NCI-H69 (cell line): ENCODE measurements at places on chromosomes 12 and 14.

GRCh38 chr14:33457617-33458016 is 493.3 kb downstream of the EGLN3 start:
- DNase-seq, result peak; percentile 22

- DNase-seq, result peak; percentile 72
Observed at GRCh38 chr12:63068857-63069442, 82.1 kb downstream of the AVPR1A start.

DNA sequence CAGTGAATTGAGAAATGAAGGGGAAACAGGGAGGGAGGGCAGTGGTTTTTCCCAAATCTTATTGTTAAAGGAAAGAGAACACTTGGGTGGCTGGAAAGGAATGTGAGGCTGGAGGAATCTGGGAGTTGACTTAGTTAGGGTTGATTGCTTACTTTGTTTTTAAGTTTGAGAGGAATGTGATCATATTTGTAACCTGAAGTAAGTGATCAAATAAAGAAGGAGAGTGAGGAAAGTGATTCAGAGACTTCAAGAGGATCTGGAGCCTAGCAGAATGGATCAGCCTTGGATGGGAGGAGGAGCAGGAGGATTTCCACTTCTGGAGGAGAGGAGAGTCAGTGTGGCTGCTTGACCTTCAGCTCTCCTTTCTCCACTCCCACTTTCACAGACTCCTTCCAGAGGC is 6.0 kb upstream of the LRP6 start:
- no peak for DNase-seq

- no peak for DNase-seq
Observed at GRCh38 chr12:95085612-95086011, 12.2 kb upstream of the NR2C1 start.

- DNase-seq, result no peak
Observed at GRCh38 chr12:45587877-45588533, 141.5 kb upstream of the ARID2 start.

- no peak for DNase-seq
Observed at GRCh38 chr12:2118481-2119255, 65.9 kb downstream of the CACNA1C start.

GRCh38 chr14:68074765-68075381 is 255.3 kb downstream of the RAD51B start:
- DNase-seq, result no peak

GRCh38 chr14:53537422-53538315 is 384.5 kb upstream of the DDHD1 start:
- DNase-seq, result no peak

DNA sequence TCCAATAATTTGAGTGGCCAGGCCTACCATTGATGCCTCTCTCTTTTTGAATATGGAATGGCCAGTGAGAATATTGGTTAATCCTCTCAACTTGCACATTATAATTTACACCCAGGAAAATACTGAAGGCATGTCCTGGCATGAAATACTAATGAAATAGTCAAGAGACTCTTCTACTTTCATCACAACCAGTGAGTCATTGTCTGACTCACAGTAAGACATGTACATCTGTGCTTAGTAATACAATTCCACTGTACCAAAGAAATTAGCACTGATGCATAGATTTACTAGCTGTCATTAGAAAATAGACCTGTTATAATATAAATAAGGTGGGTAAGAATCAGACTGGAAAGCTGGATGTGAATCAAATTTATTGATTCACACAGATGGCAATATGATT is 31.6 kb downstream of the KCNC2 start:
- peak; percentile 80 for DNase-seq

- peak; percentile 58 for DNase-seq
Observed at GRCh38 chr14:102784892-102785594, 7.8 kb downstream of the TRAF3 start.

DNA sequence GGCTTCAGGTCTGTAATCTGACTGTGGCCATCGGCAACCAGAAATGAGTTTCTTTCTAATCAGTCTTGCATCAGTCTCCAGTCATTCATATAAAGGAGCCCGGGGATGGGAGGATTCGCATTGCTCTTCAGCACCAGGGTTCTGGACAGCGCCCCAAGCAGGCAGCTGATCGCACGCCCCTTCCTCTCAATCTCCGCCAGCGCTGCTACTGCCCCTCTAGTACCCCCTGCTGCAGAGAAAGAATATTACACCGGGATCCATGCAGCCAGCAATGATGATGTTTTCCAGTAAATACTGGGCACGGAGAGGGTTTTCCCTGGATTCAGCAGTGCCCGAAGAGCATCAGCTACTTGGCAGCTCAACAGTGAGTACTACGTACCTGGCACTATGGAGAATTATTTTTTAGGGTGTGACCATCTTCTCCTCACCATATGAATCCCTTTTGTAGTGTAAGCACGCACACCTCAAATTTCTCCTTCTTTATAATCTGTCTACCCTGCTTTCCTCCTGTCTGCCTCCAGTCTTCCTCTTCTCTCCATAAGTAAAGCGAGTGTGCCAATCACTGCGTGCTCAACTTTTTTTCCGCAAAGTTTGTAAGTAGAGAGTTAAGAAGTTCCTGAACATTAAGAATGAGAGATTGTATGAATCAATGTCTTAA is at the start of gene TPH2:
Gene TPH2, plus strand, starts transcription at position 118 of the 658 bp plus-strand sequence. Its CDS starts 142 bp downstream, at position 260.
- peak; percentile 51 for DNase-seq

- DNase-seq, result no peak
Observed at GRCh38 chr12:7498809-7499208, 4.8 kb downstream of the CD163 start.

DNA sequence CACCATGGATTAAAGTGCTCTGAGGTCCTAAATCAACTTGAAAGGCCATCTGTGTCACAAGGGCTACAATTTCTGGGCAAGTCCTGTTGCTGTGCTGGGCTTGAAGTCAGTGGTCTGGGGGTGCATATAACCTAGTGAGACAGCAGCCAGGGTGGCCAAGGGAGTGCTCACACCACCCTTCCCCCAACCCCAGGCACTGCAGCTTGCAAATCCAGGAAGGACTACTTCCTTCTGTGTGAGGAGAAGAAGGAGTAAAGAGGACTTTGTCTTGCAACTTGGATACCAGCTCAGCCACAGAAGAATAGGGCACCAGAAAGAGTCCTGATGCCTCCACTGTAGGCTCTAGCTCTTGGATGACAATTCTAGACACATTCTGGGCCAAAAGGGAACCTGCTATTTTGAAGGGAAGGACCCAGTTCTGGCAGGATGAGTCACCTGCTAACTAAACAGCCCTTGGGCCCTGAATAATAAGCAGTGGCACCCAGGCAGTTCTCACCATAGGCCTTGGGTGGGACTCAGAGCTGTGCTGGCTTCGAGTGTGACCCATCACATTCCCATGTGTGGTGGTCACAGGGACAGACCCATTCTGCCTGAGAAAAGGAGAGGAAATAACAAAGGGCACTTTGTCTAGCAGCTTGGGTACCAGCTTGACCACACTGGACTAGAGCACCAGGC is 32.6 kb upstream of the DHRS7 start:
- no peak for DNase-seq

DNA sequence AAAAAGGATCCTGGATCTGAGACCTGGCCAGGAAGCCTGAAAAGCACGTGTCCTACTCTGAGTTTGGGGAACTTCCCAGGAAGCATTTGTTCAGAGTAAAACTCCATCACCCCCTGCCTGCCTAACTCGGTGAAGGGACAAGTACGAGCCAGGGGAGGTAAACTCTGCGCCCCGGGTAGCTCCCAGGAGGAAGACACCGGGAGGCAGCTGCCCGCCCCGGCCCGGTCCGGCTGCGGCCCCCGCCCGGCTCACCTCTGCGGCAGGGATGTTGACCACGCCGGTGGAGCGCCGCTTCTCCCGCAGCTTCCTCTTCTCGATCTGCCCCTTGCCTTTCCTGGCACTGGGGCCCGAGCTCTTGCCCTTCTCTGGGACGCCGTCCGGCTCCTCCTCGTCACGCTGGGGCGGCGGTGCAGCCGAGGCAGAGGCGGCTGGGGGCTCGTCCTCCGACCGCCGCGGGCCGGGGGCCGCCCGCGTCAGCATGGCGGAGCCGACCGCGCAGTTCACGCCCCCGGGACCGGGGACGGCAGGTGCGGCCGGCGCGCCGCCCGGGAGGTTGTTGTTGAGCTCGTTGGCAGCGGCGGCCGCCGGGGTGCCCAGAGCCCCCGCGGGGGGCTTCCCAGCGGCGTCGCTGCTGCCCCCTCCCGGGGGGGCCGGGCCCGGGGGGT is 1.2 kb downstream of the PAWR start:
- peak; percentile 83 for DNase-seq

DNA sequence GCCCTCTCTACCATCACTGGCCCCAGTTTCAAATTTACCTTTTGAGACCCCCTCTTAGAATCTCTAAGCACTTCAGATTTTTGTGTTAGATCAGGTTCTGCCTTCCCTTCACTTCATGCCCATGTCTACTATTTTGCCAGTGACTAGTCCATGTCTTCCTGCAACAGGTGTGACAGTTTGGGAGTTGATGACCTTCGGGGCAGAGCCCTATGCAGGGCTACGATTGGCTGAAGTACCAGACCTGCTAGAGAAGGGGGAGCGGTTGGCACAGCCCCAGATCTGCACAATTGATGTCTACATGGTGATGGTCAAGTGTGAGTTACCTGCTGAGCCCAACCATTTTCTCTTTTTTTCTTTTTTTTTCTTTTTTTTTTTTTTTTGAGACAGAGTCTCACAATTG is 5.8 kb upstream of the PA2G4 start:
- DNase-seq, result peak; percentile 45

DNA sequence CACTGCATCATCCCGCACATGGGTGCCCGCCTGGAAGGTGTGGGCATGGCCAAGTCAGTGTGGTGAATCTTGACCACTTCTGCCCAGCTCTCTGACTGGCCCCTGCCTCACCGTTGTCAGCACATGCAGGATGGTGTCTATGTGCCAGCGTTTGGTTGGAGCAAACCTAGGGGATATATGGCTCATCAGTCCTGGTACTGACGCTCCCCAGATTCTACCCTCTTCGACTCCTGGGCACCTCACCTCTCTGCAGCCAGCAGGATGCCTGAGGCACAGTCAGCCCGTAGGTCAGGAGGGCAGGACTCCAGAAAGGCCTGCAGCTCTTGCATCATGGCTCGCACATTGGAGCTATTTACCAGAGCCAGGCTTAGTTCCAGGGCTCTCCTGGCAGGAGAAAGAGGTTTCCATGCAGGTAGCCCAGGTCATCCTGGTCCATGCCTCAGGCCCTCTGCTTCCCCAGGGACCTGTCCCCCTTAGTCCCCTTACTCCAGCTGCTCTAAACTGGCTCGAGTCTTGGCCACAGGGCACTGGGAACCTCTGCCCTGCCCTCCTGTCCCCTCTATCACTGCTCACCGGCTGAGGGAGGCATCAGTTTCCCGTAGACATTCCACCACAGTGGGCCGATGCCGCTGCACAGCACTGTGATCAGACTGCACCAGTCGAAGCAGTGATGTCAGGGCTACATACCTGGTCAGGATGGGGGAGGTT is 4.0 kb downstream of the AP1G2 start:
- no peak for DNase-seq

- no peak for DNase-seq
Observed at GRCh38 chr14:105876829-105877228, 350.4 kb downstream of the TMEM121 start.

DNA sequence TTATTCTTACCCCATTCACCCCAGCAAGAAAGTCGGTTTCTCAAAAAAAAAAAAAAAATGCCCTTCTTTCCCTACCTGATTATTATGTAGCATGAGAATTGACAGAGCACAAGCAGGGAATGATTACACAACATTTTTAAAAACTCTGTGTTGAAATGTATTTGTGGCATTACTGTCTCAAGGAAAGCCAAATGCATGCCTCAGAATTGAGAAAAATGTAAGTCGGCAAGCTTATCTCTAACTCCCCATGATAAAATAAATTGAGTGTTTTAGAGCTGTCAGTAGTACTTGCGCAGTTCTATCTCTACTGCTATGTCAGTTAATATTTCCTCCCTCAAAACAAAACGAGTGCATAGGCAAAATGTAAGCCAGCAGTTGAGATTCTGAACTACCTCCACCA is 25.7 kb downstream of the ANO4 start:
- DNase-seq, result no peak

DNA sequence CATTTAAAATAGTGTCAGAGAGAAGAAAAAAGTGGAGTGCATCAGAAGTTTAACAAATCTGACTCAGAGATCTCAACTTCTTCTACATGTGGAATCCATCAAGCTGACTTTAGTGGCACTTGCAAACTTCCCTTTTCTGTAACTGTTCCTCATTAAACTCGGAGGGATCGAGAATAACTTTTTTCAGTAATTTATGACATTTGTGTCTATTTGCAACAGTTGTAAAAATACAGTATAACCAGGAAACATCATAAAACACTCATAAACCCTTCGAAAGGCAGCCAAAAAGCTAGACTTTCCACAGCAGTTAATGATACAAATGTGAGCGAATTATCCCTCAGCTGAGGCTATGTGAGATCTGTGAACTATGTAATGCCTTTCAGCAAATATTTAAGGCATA is 1936.8 kb upstream of the SEL1L start:
- no peak for DNase-seq

DNA sequence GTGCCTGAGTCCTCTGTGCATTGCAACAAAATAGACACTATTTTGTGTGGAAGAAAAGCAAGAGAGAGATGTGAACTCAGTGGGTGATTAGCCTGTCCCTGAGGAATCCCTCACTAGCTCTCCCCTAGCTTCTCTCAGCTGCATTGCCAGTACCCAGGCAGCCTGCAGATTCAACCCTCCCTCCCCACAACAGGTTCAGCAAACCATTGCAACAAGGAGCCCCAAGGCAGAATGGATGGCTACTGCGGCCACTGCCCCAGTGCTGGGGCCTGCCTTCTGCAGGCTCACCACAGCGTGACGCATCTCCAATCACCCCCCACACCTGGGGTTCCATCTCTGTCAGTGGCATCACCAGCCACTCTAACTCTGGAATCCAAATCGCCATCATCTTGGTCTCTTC is 2.3 kb downstream of the CRACR2A start:
- DNase-seq, result no peak

- peak; percentile 28 for DNase-seq
Observed at GRCh38 chr14:71430678-71431376, 501.4 kb upstream of the RGS6 start.

GRCh38 chr12:111838353-111838752 is 3.7 kb upstream of the MAPKAPK5 start:
- peak; percentile 29 for DNase-seq

DNA sequence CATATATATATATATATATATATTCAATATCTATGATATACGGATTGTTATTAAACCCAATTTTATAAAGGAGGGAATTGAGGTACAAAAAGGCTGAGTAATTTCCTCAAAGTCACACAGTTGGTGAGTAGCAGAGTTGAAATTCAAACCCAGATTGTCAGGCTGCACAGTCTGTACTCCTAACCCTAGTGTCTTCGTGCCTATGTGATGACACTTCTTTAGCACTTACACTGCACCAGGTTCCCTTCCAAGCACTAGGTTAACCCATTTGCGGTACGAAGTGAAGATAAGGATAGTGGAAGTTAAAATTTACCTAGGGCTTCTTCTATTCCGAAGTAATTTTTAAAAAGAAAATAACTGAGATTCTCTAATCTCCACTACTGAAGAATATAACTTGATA is 125.1 kb upstream of the TSPAN8 start:
- no peak for DNase-seq

DNA sequence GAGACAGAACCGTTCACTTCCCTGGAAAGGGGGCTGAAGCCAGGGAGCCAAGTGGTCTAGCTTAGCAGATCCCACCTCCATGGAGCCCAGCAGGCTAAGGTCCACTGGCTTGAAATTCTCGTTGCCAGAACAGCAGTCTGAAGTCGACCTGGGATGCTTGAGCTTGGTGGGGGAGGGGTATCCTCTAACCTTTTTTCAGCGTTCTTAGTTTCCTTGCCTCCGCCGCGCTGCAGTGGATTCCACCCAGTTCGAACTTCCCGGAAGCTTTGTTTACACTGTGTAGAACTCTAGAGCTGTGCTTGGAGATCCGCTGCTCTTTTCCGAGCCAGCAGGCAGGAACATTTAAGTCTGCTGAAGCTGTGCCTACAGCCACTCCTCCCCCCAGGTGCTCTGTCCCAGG is 45.2 kb upstream of the FKBP4 start:
- no peak for DNase-seq
